Stimulated activated CD4-positive, alpha-beta T cell treated with anti-CD3 and anti-CD28 coated beads, Interleukin-2, amount 100 ng/mL, for 24 hours (primary cell): ENCODE measurements at places on chromosomes 4 and X.

GRCh38 chr4:132396636-132397035 is 752.5 kb upstream of the PCDH10 start:
- no peak for DNase-seq

GRCh38 chr4:67332627-67333026 is 212.7 kb downstream of the CENPC start:
- DNase-seq = no peak

DNA sequence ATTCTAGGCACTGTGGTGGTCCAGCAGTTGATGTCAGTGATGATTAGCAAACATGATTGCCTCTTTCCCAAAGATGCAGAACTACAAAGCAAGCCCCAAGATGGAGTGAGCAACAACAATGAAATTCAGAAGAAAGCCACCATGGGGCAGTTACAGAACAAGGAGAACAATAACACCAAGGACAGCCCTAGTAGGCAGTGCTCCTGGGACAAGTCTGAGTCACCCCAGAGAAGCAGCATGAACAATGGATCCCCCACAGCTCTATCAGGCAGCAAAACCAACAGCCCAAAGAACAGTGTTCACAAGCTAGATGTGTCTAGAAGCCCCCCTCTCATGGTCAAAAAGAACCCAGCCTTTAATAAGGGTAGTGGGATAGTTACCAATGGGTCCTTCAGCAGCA is 365.3 kb downstream of the MAPK10 start:
- no peak for DNase-seq

- DNase-seq = no peak
Observed at GRCh38 chr4:98000940-98001339, 142.3 kb downstream of the STPG2 start.
